ENCODE measurements at places on chromosomes 12 and 14. TPM values are rescaled to one million over a fixed set of nuclear protein-coding genes. Genes with fewer than 3 reads are reported as not detected.

The CFAP54 gene
- polyA plus RNA-seq: 0.13 TPM

The ALDH6A1 gene
- 14.3 TPM for polyA plus RNA-seq

The KRT73 gene
- not detected for polyA plus RNA-seq

The GDF3 gene
- not detected for polyA plus RNA-seq

The AJUBA gene
- polyA plus RNA-seq: 0.16 TPM
